ENCODE measurements at places on chromosomes 13 and 19. TPM values are rescaled to one million over a fixed set of nuclear protein-coding genes. Genes with fewer than 3 reads are reported as not detected.

GRCh38 chr19:13058951-13059660 lies 43.6 kb downstream of the LYL1 start:
- DNase-seq, result no peak

- DNase-seq, result no peak
These were observed 2.5 kb upstream of the GRWD1 start for GRCh38 chr19:48443256-48443655.

DNA sequence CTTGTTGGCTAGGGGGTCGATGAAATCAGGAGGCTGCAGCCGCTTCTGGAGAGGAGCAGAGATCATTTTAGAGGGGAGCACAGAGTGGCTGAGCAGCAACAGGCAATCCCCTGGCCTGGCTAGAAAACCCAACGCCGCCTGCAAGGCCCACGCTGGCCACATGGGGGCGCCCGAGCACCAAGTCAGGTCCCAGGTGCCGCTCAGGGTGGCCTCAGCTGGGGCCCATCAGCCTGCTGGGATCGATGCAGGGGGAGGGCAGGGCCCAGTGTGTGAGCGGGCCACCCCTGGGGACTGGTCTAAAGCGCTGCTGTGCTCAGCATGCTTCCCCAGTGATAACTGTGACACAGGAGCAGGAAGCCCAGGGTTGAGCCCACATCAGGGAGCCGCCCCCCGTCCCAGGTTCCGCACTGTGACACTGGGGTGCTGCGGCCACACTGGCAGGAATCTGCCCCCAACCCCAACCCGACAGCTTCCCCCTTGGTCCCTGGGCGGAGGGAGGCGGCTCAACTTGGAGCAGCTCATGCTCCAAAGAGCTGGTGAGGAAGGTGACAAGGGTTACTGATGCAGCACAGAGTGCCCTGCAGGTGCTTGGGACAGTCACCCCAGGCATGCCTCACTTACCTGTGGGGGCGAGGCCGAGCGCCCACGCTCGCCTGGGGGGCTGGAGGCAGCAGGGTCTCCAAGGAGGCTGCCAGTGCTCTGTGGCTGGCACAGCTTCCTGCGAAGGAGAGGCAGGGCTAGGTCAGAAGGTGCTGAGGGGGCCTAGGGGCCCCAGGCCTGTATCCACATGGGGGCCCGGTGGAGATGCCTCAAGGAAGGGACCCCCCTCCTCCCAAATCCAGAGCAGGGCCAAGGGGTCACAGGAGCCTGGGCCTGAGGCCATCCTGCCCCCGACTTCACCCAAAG lies 13.3 kb upstream of the ISYNA1 start:
- DNase-seq, result peak; percentile 83

GRCh38 chr13:47413112-47413511 lies 516.3 kb upstream of the HTR2A start:
- no peak for DNase-seq

GRCh38 chr19:18708452-18709231 lies 25.2 kb downstream of the CRTC1 start:
- no peak for DNase-seq

- DNase-seq, result no peak
These were observed 476.7 kb downstream of the RFC3 start for GRCh38 chr13:34294483-34295129.

- DNase-seq, result no peak
These were observed at the start of gene GRIK5 for GRCh38 chr19:42069619-42070351. Gene GRIK5, minus strand, starts transcription at chr19:42070206. Its CDS starts 4,436 bp downstream, at chr19:42065770.

Gene IFNL1
- total RNA-seq, result not detected

Gene EDNRB
- total RNA-seq, result not detected
